ENCODE measurements at places on chromosomes 12 and 14.

- peak; percentile 84 for DNase-seq
Observed at GRCh38 chr12:96061864-96062453, 26.6 kb upstream of the LTA4H start.

GRCh38 chr12:125824276-125824675, 759.0 kb downstream of the AACS start:
- DNase-seq, result no peak

DNA sequence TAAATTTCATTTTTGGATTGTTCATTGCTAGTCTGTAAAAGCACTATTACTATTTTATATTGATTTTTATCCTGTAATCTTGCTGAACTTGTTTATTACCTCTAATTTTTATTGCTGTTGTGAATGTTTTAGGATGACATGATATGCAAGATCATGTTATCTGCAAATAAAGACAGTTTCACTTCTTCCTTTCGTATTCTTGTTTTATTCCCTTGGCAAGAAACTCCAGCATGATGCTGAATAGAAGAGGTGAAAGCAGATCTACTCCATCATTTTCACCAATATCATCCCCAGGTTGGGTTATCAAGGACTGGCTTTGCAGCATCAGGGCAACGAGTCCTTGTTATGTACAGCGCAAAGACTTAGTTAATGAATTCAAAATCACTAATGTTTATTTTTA, 2.7 kb upstream of the CLECL1 start:
- DNase-seq, result no peak

- DNase-seq, result no peak
Observed at GRCh38 chr12:119602734-119603094, 9.1 kb downstream of the TMEM233 start.

DNA sequence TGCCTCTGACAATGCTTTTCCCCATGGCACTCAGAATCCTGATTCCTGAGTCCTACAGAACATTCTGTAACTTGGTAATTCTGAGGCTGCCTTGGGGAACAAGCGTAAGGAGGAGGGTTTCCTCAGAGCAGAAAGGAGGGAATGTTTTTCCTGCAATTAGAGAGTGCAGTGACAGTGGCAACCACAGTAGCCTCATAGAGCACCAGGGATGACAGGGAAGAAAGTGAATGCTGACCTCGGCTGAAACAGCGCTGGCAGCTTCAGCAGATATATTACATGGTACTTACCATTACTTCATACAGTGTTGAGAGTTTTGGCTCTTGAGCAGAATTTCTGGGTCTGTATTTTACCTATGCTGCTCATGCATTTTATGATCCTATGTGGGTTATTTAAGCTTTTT, 757.1 kb downstream of the NRXN3 start:
- DNase-seq, result no peak

DNA sequence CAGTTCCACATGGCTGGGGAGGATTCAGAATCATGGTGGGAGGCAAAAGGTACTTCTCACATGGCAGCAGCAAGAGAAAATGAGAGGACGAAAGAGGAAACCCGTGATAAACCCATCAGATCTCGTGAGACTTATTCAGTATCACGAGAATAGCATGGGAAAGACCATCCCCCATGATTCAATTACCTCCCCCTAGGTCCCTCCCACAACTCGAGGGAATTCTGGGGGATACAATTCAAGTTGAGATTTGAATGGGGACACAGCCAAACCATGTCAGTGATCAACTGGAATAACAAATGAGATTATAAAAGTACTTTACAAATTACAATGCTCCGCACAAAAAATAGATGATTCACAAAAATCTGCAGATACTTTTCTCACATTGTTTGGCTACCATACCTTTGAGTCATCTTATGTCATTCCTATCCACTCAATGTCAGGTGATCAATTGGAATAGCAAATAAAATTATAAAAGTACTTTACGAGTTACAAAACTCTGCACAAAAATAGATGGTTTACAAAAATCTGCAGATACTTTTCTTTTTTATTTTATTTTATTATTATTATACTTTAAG, 338.9 kb downstream of the C12orf50 start:
- no peak for DNase-seq

GRCh38 chr12:100520048-100520769, 46.5 kb downstream of the NR1H4 start:
- no peak for DNase-seq

GRCh38 chr12:14272956-14273912, 92.2 kb upstream of the ATF7IP start:
- DNase-seq, result no peak

DNA sequence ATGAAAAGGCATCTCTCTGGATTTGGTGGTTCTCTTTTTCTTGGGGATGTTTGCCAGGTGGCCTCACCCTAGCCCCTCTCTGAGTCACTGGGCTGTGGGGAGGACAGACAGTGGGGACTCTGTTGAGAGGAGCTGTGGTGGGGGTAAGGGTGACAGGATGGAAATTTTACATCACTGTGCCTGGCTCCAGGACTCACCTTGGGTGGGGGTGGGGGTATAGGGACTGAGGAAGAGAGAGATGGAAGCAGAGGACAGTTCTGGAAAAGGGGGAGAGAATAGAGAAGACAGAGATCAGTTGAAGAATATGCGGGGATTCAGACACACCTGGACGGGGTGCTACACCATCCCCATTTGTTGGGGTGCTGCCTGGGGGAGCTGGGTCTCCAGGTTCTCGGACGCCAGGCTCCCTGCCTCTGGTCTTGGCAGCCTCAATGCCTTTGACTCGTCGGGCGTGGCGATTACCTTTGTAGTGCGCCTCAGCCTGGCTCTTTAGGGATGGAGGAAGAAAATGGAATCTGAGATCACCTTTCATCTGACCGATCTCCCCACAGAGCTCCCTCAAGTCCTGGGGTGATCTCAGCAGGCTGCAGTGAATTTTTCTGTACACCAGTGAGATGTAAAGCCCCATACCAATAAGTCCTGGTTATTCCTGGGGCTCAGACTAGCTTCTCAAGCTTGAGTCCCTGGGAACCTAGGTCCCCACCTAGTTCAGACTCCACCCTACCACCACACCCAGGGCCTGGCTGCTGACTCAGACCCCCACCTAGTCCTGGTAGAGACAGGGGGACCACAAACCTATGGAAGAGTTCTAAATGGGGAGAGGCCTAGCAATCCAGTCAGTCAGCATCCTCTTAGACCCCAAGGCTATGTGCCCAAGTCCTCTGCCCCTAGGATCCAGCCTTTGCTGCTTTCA, 9.6 kb upstream of the GPR84 start:
- DNase-seq, result no peak

- no peak for DNase-seq
Observed at GRCh38 chr14:98564006-98564405, 708.0 kb downstream of the BCL11B start.

- DNase-seq, result peak; percentile 38
Observed at GRCh38 chr14:47674148-47674542, 1.3 kb downstream of the MDGA2 start.

GRCh38 chr14:99564256-99564925, 39.6 kb downstream of the CCDC85C start:
- no peak for DNase-seq

Data from H9 (cell line).